ENCODE measurements at places on chromosomes 3 and 15.

DNA sequence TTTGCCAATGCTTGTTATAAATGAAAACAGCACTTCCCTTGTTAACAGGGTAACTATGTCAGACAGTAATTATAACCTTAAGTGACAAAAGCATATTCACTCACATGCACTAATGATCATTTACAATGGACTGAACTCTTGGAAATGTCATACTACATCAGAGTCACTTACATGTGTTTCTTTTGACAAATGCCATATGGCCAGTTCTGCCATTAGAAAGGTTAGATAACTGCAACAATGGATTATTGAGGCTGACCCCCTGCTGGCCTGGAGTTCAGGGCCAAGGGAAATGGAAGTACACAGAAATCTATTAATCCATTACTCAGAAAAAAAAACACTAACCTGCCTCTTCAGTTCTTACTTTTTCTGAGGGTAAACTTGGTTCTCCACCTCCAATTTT, 313.4 kb downstream of the CNTN3 start:
- no peak for DNase-seq

DNA sequence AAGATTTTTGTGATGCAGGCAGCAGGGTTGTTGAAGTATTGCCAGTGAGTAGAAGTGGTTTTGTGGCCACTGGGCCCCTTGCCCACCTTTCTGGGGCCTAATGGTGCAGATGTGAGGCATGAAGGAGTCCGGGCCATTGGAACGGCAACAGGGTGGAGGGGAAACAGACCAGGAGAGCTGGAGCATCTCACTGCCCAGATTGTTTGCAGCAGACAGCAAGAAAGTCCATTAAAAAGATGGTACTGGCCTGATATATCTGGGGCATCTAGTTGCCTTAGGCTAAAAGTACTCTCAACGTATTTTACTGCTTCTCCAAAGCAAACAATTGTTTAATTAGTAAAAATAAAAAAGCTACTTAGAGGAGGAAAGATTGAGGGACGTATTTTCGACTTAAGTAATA, 298.4 kb downstream of the SATB1 start:
- peak; percentile 64 for DNase-seq

DNA sequence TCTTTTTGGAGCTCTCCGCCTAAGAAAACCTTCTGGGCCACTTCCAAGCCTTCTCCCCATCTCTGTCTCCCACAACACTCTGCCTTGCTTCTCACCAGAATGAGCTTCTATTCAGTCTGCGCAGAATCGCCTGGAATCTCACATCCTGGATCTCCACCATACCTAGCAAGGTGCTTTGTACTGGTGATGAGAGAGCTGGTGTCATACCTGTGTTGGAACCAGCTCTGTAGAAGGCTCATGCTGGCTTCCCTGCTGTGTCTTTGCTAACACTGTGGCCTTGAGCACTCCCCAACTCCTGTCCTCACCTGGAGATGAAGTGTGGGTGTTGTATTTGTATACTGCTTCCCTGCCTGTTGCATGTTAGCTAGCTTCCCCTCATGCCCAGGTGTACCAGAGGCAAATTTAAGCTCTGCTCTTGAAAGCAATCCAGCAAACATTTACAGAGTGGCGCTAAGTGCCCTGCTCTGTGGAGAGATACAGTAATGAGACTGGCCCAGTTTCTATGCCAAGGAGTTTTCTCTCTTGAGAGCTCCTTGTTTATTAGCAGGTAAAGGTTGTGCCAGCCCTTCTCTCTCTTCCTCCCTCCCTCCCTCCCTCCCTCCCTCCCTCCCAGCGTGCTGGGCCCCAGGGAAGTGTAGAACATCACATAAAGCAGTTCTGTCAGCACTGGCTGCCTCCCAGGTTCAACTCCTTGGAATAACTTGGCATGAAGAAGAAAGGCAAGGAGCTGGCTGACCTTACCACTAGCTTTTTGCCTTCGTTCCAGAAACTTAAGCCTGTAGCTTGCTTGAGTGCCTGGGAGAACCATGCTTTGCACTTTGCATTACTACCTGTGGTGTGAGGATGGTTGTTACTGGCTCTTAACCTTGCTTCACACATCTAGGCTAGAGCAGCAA, 54.9 kb downstream of the TRIM71 start:
- no peak for DNase-seq

DNA sequence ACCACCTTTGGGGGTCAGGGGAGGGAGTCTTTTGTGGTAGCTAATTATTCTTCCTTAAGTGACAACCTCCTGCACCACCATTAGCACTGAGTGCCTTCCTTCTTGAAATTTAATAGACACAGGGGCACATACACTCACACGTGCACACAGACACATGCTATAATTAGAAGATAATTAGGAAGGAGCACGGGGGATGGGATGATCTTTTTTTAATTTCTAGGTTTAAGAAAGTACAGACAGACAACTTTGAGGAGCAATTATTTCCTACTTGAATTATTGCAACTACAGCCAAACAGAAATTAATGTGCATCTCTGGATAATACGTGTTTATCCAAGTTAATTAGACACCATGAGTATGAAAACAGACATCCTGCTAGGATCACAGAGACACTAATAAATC, 44.8 kb upstream of the GUCA1C start:
- DNase-seq: no peak

GRCh38 chr15:87121336-87121735, 1041.7 kb downstream of the AGBL1 start:
- no peak for DNase-seq

DNA sequence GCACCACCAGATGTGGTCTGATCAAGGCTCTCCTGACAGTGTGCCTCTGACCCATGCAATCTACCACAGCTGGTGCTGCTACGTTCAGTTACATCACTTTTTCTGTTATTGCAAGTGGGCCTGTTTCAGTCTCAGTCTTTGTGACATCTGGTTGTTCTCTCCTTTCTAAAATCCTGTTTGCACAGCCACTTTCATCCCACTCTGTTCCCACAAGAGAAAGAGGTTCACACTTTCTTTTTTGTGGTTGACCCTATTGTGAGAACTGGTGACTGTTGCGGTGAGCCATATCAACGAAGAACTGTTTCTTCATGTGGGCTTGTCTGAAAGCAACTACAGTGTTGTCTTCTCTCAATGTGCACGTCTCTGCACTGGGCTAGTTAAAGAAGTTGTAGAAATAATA, 342.8 kb upstream of the ARPP21 start:
- DNase-seq: no peak

DNA sequence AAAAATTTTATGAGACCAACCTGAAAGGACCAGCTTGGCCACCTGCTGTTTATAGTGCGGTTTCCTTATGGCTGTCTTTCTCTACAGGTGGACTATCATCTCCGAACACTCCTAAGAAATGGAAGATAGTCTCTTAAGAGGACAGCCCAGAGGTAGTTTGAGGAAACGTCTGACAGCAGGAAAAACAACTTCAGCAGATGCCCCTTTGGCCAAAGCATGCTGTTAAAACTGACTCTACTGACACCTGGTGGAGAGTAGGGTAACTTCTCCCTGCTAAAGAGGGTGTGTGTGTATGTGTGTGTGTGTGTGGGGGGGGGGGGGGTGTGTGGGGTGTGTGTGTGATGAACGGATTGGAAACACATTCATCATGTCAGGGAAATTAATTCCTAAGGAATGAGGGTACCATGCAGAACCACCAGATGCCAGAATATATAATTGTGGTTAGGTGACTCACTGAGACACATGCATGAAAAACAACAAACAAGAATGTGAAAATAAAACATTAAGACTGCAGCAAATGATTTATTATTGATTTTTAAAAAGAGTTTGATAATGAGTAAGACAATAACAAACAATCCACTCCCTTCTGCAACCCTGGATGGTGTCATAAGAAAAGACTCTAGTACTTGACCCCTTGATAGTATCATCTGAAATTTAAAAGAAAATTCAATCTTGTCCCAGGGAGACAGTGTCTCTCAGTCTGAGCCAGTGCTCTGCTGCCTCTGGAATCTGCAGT, 256.5 kb downstream of the THRB start:
- DNase-seq: peak; percentile 40

DNA sequence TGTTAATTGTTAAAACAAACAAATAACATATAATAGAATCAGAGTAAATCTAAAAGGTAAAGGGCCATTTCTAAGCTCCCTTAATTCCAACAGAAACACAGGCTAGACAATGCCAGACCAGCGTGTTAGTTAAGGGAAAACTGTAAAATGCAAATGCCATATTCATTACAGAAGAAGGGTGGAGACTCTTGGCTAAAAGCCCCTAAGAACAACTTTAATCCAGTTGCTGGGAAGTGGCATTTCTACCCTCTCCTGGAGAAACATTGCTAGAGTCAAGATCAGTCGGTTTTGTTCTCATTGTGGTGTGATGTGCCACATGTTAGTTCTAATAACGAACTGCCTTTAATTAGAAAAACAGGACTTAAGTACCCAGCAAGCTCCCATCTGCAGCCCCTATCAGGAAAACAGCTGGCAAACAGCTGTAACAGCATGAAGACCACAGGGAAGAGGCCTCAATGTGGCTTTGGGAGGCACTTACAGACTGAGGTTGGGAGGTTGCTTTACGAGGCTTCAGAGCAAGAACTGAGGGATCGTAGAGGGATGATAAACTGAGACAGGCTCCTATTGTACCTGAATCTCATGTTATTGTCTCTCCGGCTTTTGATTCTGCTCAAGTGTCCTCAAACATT, 1134.8 kb downstream of the ROBO1 start:
- DNase-seq: no peak

DNA sequence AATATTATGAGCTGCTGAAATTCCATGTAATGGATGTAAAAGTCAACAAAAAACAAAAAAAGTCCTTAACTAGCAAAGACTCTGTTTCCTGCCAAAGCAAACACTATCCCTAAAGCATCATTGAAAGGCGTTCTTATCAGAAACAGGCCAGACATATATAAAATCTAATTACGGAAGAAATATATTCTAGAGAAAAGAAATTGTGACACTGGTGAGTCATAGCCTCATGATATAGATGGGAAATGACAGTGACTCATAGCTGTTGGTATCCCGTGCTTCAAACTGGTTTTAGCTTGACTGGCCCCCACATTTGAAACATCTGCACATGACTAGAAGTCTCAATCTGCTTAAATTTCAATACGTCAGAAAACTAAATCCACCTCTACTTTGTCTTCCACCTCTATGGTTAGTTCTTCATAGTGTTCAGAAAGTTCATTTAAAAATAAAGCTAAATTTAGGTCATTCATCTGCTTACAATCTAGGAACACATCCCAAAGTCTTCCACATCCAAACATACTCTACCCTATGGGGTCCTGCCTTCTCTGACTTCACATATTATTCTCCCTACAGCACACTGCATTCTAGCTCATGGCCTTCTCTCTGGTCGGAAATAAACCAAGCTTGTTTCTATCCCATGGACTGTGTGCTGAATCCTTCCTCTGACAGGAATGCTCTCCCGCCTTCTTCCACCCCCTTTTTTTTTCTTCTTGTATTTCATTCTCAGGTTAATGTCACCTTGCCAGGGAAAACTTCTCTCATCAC, 456.3 kb upstream of the ARRDC4 start:
- DNase-seq: peak; percentile 19

DNA sequence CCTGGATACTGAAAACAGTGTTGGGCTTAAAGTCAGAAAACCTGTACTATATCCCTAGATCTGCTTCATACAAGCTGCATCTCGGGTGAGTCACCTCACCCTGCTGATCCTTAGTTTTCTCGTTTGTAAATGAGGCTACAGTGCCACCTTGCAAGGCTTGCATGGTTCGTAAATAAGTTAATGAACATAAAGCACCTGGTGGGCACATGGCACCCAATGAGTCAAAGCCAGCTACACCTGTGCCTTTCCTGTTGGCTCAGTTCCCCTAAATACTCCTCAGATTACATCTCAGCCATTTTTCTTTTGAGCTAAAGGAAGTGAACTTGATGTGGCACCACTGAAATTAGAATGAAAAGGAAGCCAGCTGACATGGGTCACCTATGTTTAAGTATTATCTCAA, 26.5 kb downstream of the RTP1 start:
- no peak for DNase-seq

DNA sequence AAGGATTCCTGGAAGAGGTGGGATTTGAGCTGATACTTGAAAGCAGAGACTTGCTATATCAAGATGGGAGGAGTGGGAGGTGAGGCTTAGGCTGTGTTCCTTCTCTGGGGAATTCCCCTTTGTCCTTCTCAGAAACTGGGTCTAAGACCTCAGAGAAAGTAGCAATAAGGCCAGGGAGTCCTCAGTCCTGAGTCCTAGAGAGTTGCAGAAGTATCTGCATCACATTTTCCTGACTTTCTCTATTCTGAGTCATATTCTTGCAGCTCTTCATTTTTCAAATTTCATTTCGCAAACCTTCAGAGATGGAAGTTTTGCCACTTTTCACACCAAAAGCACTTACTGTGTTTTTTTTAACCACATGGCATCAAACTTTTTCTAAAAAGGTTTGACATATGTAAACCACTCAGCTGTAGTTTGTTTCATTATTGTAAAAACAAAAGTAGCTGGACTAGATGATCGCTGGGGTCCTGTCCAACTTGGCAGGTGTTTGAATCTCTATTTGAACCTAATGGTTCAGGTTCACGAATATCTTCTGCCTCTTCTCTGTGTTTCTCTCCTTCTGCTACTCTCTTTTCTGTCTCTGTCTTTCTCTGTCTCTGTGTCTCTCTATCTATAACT, 21.3 kb downstream of the COLQ start:
- DNase-seq: no peak

GRCh38 chr15:57198654-57199291, 177.5 kb upstream of the CGNL1 start:
- DNase-seq: peak; percentile 51

DNA sequence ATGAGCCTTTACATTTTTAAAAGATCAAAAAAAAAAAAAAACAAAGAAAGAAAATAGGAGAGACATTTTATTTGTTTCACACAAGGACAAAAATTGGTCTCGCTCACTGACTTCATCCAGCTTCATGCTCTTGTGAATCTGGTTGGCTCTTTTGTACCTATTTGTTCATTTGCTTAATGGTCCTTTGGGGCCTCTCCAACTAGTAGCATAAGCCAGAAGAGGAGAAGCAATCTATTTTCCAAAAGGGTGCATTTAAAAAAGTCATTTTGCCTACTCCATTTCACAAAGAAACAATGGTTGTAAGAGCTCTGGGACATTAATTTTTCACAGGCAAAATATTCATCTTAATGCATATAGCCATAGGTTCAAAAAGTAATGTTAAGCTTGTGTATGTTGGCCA, 168.3 kb upstream of the ADAMTS9 start:
- no peak for DNase-seq

GRCh38 chr15:40808861-40809450, 1.7 kb upstream of the DNAJC17 start:
- no peak for DNase-seq

GRCh38 chr15:74869726-74870407, 3.3 kb downstream of the SCAMP2 start:
- DNase-seq: no peak

All from BE2C (cell line).